ENCODE measurements at places on chromosomes 1 and 21.
A peak's percentile ranks its signal among the peaks of the same experiment; 100 is the strongest.

- no peak for DNase-seq
These were observed 50.0 kb upstream of the ZNF648 start for GRCh38 chr1:182111496-182111895.

DNA sequence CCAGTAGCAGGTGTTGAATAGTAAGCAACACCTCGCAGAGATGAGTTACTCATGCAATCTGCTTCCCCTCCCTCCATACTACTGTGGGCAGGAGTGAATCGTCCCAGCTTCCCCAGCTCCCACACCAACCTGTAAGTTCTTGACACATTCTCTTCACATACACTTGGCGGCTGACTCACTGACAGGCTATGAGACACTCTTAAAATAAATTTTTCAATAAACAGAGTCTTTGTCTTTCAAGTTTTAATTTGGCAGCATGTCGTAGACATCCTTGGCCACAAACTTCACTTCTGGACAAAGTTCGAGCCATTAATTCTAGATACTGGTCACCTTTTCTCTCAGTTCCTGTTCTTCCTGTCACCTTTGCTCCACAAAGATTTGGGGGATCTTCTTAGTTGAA lies 290.7 kb downstream of the TM2D1 start:
- no peak for DNase-seq

DNA sequence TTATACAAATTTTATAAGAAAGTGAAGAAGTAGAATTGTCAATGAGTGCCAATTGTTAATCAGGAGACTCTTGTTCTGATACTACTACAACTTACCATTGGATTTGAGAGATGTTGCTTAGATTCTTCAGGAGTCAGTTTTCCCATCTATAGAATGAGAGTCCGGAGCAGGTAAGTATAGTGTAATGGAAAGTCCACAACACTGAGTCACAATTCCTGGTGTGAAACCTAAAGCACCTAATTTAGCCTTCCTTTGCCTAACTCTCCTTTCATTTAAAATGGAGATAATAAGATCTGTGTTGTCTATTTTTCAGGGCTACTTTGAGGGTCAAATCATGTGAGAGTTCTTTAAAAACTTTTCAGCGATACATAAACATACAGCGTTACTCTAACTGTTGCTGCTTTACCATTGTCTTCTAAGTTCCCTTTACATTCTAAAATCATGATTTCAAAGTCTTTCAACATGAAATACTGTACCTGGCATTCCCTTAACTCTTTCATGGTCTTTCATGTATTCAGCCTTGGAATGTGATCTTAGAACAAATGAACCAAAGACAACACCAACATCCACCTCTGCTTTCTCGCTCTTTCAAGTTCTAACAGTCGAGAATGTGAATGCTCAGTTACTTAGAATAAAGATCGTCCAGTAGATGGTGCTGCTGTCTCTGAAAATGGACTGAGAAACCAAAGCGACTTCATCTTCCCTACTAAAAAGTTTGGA lies 90.9 kb downstream of the SLC30A10 start:
- DNase-seq = peak; percentile 19

- DNase-seq = no peak
These were observed 14.7 kb upstream of the CSF1 start for GRCh38 chr1:109895720-109896504.

All from NCI-H526 (cell line).